Upper lobe of right lung (tissue), 1 donor: ENCODE measurements at places on chromosomes 13 and 19.

DNA sequence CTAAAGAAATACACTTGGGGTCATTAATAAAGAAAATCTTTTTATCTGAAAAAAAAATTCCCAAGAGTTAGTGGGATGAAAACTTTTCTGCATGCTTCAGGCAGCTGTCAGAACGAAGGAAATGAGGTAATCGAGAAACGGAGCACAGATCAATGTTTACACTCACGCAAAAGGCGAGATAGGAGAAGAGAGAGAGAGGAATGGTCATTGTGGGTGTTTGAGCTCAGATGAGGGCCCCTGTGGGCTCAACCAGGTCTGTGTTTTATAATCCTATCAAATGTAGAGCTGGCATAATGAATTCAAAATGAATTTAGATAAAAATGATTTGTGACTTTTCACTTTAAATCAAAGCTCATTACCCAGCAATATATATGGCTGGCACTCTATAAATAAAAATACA is 6.3 kb upstream of the RXFP2 start:
- H3K27me3 ChIP-seq: no peaks in the 10 kb centered on the region
- DNase-seq: no peak
- H3K4me3 ChIP-seq: peak overlapping the region; percentile 28
- H3K36me3 ChIP-seq: no peaks in the 10 kb centered on the region
- H3K4me1 ChIP-seq: peaks cover 4% of the 10 kb centered on the region

DNA sequence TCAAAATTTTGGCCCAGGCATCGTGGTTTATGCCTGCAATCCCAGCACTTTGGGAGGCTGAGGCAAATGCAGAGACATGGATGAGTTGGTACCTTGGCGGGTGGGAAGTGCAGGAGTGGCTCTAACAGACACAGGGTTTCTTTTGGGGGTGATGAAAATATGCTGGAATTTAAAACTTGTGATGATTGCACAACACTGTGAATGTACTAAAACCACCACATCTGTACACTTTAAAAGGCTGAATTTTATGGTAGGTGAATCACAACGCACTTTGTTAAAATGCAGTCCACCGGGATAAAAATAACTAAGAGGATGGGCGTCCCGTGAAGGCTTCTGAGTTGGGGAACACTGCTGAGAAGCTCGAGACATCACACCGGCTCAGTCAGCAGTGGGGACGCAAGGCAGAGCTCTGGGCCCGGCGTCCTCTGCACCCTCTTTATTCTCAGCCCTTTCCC is 47.1 kb downstream of the MLLT1 start:
- H3K4me1 ChIP-seq: peaks cover 57% of the 10 kb centered on the region
- peak overlapping the region; percentile 75 for H3K27ac ChIP-seq
- H3K4me3 ChIP-seq: no peak overlapping the region

- no peaks in the 10 kb centered on the region for H3K36me3 ChIP-seq
- no peak overlapping the region for H3K27ac ChIP-seq
- H3K4me1 ChIP-seq: peaks cover under 1% of the 10 kb centered on the region
- H3K27me3 ChIP-seq: no peaks in the 10 kb centered on the region
- H3K4me3 ChIP-seq: no peak overlapping the region
Measured at GRCh38 chr13:97573011-97573410, 139.0 kb downstream of the RAP2A start.

DNA sequence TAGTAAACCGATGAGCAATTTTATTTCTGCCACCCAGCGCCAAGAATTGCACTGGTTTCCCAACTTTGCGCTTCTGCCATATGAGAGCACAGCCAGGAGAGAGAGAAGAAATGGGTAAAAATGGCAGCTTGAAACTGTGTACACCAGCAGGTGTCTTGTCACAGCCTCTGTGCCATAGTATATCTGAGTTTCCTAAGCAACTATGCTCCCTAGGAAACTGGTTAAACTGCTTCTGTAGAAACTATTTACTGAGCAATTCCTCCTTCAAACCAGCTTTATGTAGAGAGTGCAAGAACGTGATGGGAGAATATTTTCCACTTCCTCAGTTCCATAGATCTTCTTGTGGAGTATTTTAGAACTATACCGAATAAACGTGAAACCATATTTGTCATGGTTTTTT is 1361.3 kb downstream of the PCDH9 start:
- DNase-seq: no peak
- H3K4me3 ChIP-seq: no peak overlapping the region
- no peaks in the 10 kb centered on the region for H3K4me1 ChIP-seq
- no peaks in the 10 kb centered on the region for H3K27me3 ChIP-seq
- H3K36me3 ChIP-seq: no peaks in the 10 kb centered on the region

DNA sequence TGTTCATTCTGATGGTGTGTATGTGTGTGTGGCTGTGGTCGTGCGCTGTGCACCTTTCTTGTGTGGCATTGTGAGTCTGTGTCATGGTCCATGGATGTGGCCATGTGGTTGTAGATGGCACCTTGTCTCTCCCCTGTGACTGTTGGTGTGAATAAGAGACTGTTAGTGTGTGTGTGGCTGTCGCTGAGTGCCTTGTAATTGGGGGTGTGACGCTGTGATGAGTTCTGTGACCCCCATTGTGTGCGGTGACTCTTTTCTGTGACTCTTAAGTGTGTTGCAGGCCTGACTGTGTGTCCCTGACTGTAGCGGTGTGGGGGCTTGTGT is 804 bp downstream of the PLPPR2 start:
- H3K36me3 ChIP-seq: no peaks in the 10 kb centered on the region
- H3K4me1 ChIP-seq: no peaks in the 10 kb centered on the region
- H3K27me3 ChIP-seq: no peaks in the 10 kb centered on the region

- H3K27ac ChIP-seq: no peak overlapping the region
- DNase-seq: no peak
- no peaks in the 10 kb centered on the region for H3K27me3 ChIP-seq
Measured at GRCh38 chr19:1577090-1577928, 9.2 kb upstream of the MEX3D start.

DNA sequence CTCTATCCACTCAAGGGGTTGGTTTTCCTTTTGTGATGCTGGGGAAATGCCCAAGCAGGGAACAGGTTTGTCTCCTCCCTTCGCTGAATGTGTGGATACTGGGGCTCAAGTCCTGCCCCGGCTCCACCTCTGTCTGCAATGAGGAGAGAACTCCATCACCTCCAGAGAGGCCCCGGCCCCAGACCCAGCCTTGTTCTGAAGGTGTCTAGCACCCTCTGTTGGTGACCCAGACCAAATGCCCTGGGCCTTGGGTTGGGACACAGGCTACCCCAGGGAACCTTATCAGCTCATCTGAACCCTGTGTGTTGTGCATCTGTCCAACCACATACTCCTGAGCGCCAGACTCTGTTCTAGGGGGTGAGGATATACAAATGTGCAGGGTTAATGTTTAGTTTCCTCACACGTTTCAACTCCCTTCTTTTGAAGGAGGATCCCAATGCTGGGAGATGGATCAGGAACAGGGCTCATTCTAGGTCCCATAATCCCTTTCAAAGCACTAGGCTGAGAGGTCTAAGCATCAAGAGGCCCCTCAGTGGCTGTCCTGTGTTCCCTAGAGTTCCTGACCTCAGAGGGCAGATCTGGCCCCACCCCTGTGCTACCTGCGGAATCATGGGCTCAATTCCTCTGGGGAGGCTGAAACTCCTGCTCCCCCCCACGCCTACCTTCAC is 112.5 kb upstream of the SLC7A1 start:
- DNase-seq: no peak
- no peaks in the 10 kb centered on the region for H3K4me1 ChIP-seq
- H3K27me3 ChIP-seq: no peaks in the 10 kb centered on the region
- no peaks in the 10 kb centered on the region for H3K36me3 ChIP-seq

DNA sequence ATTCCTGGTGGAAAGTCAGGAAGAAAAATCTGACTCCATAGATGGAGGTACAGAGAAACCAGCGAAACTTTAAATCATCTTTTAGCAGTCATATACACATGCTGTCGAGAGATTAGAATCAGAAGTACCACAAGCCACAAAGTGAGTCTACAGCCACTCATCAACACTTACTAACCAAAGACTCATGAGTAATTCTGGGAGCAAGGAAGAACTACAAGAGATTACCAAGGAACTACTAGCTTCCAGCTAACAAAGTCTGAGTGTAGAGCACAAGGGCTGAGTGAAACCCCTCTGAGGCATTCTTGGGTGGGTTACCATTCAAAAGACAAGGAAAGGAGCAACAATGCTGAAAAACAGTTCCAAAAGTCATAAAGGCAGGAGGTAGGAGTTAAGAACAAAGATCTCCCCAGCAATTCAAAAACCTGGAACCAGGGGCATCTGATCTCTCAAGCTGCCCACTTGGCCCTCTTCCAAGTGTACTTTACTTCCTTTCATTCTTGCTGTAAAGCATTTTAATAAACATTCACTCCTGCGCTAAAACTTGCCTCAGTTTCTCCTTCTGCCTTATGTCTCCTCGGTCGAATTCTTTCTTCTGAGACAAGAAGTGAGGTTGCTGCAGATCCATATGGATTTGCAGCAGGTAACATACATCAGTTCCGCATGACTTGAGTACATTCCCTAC is 13.0 kb downstream of the RBM26 start:
- H3K36me3 ChIP-seq: no peaks in the 10 kb centered on the region
- no peak overlapping the region for H3K27ac ChIP-seq
- H3K27me3 ChIP-seq: no peaks in the 10 kb centered on the region
- DNase-seq: no peak

GRCh38 chr13:29548722-29549121 is 46.8 kb downstream of the SLC7A1 start:
- H3K4me3 ChIP-seq: no peak overlapping the region
- H3K27ac ChIP-seq: no peak overlapping the region
- no peaks in the 10 kb centered on the region for H3K36me3 ChIP-seq
- no peak for DNase-seq

DNA sequence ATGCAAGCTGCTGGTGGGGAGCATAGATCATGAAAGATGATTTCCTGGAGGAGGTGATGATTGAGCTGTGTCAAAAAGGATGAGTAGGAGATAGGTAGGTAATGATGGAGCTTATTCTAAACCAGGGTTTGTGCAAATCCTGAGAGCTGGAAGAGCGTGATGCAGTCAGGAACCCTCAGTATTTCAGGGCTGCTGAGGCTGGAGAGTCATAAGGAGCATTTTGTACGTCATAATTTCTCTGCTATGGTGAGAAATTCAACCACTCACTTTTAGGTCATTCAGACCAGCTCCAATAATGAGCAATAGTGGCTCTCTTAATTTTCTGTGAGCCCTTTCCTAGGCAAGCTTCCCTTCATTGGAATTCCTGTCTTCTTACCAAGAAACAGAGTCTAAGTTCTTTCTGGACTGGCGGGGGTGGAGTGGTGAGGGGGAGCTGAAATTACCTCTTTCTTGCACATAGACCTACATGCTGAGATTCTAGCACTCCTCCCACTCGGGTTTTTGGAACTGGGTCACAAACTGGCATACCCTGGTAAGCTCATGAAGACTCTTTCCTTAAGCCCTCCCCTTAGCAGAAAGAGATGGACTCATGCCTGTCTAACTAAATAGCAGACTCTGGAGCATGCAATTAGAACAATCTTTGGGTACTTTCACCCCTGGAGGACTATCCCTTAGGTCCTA is 62.2 kb upstream of the MYCBP2 start:
- H3K27ac ChIP-seq: no peak overlapping the region
- no peak overlapping the region for H3K4me3 ChIP-seq

- DNase-seq: no peak
- H3K27ac ChIP-seq: no peak overlapping the region
- H3K27me3 ChIP-seq: no peaks in the 10 kb centered on the region
- no peak overlapping the region for H3K4me3 ChIP-seq
Measured at GRCh38 chr13:42808341-42808940, 27.1 kb downstream of the FAM216B start.

GRCh38 chr13:35600137-35600536 is 123.6 kb upstream of the MAB21L1 start:
- no peaks in the 10 kb centered on the region for H3K36me3 ChIP-seq
- H3K27me3 ChIP-seq: no peaks in the 10 kb centered on the region
